ENCODE measurements at places on chromosomes 7 and 10. TPM values are rescaled to one million over a fixed set of nuclear protein-coding genes. Genes with fewer than 3 reads are reported as not detected.
A peak's percentile ranks its signal among the peaks of the same experiment; 100 is the strongest.

DNA sequence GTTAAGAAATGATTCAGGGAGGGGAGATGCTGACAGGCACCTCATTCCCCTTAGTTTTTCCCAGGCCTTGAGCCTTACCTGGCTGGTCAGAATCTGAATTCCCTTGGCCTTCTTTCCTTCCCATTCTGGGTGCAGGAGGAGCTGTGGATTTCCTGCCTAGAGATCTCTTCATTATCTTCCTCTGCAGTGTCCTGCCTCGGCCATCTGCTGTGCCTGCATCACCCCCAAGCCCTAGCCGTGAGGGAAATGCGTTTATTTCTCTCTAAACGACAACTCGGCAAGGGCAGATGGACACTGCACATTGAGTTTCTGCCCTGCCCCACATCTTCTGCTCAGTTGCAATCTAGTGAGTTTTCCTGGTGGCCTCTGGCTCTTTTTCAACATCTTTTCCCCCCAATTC lies 26.7 kb downstream of the ZCWPW1 start:
- no peak for DNase-seq

- DNase-seq: peak; percentile 35
These were observed 25.9 kb downstream of the SFXN4 start for GRCh38 chr10:119139464-119140067.

DNA sequence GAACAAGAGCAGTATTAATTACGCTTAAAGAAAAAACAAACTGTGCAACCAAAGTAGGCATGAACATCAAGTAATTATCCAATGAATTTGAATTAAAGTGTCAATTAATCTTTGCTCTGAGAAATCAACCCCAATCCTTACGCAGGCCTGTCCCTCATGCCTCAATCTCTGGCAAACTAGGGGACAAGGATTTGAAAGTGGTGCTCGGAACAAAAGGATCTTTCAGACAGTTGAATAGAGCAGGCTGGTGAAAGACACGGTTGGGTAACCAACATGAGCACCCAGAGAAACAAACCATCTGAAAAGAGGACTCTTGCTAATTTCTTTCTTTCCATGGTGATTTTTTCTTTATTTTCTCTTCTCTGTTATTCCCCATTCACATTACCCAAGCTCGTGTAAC lies 203.5 kb upstream of the PHF14 start:
- no peak for DNase-seq

- DNase-seq: no peak
These were observed 219.7 kb upstream of the PPP2R2D start for GRCh38 chr10:131681122-131681521.

- no peak for DNase-seq
These were observed 133.4 kb downstream of the MACC1 start for GRCh38 chr7:20083781-20084180.

- DNase-seq: no peak
These were observed 67.3 kb downstream of the OGDH start for GRCh38 chr7:44673771-44674170.

DNA sequence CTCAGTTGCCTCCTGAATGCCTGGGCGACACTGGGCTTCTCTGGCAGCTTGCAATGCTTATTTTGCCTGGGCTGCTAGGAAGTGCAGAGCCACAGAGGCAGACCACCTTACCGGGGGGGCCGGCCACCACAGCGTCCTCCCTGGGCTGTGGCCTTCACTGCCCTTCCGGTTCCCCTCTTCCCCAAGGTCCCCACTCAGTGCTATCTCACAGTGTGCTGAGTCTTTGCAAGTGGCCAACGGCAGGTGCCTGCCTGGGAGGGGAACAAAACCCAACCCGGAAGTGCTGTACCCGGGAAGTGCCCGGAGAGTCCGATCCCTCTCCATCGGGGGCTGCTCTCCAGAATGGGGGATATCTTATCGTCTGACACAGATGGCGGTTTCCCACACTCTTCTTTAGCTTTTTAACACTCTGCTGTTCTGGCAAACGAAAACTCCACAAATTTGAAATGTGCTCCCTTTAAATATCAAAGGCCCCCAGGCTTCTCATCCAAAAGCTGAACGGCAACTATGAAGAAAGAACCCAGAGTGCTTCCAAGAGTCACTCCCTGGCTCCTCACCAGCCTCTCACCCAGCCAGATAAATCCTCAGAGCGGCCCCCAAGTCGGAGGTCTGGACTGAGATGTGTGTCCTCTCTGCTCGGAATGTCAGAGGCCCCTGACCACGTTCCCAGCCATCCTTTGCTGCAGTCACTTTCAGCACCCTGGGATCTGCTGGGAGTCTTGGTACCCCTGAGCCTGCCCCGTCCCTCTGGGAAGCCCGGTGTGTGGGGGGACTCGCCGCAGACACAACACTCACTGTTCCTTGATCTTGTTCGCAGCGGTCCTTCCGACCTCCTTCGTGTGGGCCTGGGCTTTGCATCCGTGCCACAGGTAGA lies 165.1 kb downstream of the SVIL start:
- DNase-seq: no peak

DNA sequence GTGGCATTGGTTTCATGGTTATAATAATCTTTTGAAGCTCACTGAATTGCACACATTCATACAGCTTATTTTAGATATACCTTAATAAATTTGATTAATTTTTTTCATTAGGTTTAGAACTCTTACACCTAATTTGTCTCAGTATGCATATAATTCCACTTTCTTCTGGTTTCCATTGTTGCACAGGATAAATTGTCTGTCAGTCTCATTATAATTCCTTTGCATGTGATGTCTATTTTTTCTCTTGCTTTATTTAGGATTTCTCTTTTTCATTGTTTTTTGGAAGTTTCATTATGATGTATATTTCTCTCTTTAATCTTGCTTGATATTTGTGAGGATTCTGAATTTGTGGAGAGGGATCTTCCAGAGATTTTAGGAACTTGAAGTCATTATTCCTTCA lies 84.7 kb downstream of the ARL5B start:
- DNase-seq: no peak

DNA sequence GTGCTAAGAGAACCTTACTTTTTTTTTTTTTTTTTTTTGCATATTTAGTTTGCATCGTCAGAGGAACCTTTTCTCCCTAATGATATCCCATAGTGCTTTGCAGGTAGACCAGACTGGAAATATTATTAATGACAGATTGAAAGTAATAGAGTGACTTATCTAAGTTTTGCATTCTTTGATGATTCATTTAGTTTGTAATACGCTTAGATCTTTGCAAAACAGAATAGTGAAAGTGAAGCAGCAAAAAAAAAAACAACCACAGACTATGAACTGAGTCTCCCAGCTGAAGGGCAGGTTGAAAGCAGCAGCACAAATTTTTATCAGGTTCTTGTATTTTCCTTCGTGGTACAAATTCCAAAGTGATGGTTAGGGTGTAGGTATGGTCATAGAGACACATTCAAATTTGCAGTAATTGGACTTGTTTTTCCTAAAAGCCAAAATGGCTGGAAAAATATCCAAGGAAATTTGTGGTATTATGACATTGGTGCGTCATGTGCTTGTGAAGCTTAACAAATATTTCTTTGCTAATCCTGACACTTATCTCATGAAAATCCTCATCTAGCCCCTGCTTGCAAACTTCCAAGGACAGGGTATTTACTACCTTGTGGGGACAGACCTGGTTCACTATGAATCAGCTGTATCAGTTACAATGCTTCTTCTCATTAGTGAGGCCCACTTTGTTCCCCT lies 81.8 kb upstream of the CREB5 start:
- no peak for DNase-seq

DNA sequence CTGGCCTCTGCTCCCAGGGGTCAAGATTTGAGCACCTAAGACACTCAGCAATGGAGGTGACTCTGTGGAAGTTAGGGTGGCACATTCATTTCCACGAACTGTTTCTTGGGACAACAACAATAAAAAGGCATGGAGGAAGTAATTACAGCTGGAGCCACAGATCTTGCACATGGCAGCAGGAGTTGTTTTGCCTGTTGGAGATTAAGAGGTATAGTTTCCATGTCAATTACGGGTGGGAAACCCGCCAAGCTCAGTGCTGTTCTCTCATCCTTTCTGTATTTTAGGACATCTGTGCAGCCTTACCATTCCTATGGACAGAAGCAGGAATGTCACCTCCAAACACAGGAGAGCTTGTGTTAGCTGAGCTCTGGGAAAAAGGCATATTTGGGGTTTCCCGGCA lies 201.2 kb downstream of the SNX10 start:
- DNase-seq: no peak

GRCh38 chr7:55272328-55272727 lies 92.8 kb upstream of the LANCL2 start:
- DNase-seq: no peak

DNA sequence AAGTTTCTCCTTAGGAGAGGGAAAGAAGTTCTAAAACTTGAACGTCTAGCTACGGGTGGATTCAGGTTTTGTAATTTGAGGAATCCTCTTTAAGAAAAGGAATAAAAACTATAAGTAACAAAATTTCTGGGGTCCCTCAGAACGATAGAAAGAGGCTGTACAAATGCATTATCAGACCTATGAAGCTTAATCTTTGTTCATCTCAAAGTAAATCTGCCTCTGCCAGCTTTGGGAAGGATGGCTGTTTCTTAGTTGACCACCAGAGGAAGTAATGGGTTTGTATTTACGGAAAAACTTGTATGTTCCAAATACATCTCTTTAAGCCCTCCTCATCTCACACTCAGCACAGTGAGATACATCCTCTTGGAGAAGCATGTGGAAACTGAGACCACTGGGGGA lies 864 bp downstream of the PSTK start:
- DNase-seq: no peak

DNA sequence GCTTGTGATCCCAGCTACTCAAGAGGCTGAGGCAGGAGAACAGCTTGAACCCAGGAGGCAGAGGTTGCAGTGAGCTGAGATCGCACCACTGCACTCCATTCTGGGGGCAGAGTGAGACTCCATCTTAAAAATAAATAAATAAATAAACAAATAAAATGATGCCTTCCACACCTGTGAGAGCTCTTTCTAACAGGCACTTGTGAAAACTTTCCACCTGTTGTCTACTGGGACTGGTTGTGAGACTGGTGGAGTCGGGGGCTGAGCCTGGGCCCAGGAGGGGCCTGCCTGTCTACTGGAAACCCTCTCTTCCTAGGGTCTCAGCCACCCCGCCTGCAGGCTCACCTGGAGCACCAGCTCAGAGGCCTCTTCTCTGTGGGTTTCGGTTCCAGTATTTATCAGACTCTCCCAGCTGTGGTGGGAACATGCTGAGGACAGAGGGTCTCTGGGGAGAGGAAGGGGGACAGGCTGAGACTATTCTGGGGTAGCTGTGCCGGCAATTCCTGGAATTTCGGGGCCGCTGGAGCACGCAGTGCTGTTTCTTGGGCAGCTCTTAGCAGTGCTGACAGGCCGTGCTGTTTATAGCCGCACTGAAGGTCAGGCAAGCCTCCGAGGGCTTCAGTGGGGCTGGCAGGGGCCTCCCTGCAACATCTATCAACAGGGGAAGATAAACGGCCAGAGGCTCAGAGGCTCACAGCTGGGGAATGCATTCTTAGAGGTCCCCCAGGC lies 3.8 kb downstream of the LDB3 start:
- DNase-seq: peak; percentile 80

- DNase-seq: no peak
These were observed 123.7 kb upstream of the FAM20C start for GRCh38 chr7:68629-69028.

DNA sequence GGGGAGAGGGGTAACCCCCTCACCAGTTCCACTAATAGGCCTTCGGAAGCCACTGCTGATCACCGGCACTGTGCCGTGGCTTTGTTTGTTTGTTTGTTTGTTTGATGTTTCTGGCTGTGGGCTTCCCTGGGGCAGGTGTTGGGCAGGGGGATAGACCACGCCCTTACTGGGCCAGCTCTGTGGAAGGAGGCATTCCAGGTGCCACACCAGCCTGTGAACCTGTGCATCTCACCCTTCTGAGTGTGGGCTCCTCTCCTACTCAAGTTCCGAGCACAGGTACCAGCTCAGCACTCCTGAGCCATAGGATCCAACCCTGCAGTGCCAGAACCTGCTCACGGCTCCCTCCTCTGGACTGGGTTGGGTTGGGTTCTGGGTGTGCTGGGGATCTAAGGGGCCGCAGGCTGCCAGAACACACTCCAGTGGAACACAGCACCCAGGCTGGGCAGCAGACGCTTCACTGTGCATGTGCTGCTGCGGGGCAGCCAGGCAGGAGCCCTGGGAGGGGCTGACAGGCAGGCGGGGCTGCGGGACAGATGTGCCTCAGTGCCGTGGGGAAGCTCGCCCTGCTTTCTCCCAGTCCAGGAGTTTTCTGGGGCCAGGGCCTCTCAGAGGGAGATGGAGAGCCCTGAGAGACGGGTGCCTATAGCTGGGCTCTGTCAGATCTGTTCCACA lies 1053.9 kb downstream of the CNTNAP2 start:
- no peak for DNase-seq

- DNase-seq: no peak
These were observed 23.5 kb downstream of the ASB4 start for GRCh38 chr7:95509199-95509598.

DNA sequence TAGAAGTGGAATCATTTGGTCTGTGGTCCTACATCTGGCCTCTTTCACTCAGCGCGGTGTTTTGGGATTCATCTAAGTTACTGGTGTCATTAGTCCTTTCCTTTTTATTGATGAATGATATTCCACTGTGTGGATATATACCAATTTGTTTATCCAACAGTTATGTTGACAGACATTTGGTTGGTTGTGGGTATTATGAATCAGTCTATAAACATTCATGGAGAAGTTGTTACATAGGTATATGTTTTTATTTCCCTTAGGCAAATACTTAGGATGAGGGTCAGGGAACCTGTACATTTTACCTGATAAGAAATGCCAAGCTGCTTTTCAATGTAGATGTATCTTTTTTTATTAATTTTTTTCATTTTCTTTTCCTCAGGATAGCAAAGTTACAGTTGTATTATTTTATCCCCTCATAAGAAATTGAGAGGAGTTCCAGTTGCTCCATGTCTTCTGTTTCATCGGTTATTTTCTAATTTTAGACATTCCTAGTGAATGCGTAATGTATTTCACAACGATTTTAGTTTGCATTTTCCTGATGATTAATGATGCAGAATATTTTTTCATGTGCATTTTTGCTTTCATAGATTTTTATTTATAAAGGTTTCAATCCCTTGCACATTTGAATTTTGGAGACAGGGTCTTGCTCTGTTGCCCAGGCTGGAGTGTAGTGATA lies 203.8 kb upstream of the SH2B2 start:
- DNase-seq: no peak

- no peak for DNase-seq
These were observed 38.4 kb downstream of the SLC39A12 start for GRCh38 chr10:17989908-17990767.

The AGR2 gene
- total RNA-seq: not detected

The HYAL4 gene
- total RNA-seq: not detected

The GRID1 gene
- 1.6 TPM for total RNA-seq

The UTF1 gene
- not detected for total RNA-seq

The PIK3CG gene
- total RNA-seq: 1.7 TPM

The SDHAF3 gene
- total RNA-seq: 20.5 TPM

The TBXAS1 gene
- 3.9 TPM for total RNA-seq

The MUC3A gene
- total RNA-seq: 0.19 TPM

The GARIN1A gene
- total RNA-seq: 1.6 TPM

The CALHM2 gene
- total RNA-seq: 11.3 TPM
